ENCODE measurements at places on chromosomes 6 and 20. TPM values are rescaled to one million over a fixed set of nuclear protein-coding genes. Genes with fewer than 3 reads are reported as not detected.

The SCUBE3 gene
- 1.2 TPM for total RNA-seq

The ARFGEF3 gene
- 35.6 TPM for total RNA-seq

The PROKR2 gene
- not detected for total RNA-seq

The RBPJL gene
- total RNA-seq: not detected

The DEFB132 gene
- total RNA-seq: not detected

The ISM1 gene
- total RNA-seq: 2.3 TPM

The ZNF292 gene
- 23.3 TPM for total RNA-seq

The GGTLC1 gene
- 23.0 TPM for total RNA-seq

Measured in upper lobe of left lung (tissue), 6 donors.